Activated naive CD4-positive, alpha-beta T cell (primary cell): ENCODE measurements at places on chromosomes 7 and 10.

- DNase-seq: no peak
Observed at GRCh38 chr7:1062296-1063294, 18.2 kb downstream of the GPR146 start.

- no peak for DNase-seq
Observed at GRCh38 chr10:84715911-84716310, 387.5 kb downstream of the CCSER2 start.

DNA sequence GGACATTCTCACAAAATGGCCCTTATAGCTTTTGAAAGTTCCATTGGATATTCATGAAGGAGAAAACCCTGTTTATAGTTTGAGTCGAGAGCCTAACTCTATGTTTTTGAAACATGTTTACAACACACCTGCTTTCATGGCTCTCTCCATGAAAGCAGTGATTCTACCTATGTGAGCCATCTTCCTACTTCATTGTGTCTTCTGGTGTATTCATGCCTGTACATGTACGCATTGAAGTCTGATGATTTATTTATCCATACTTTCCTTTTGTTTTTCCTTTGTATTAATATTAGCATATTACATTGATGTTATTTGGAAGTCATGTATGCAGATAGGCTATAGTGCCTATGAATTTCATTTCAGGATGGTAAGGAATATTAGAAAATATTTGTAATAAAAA, 58.0 kb downstream of the LAMB4 start:
- DNase-seq: no peak

GRCh38 chr7:14438366-14438765, 448.9 kb upstream of the ETV1 start:
- DNase-seq: no peak

GRCh38 chr7:111743244-111743847, 181.1 kb upstream of the IMMP2L start:
- no peak for DNase-seq

DNA sequence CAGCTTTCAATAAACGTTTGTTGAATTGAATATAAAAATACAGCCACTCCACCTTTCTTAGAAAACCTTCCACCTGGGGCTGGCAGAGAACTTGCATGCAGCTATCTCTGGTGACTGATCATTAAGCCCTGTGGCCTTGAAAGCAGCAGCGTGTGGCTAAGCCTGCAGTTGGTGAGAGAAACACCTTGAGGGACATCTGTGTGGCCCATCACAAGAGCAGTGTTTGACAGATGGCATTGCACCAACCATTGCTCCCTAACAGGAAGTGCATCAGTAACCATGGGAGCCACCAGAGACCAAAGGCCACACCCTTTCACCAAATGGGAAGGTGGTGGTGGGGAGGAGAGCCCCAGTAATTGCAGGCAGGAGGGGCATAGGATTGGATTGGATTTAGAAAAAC, 22.4 kb downstream of the RHOBTB1 start:
- no peak for DNase-seq

GRCh38 chr7:158343936-158344455, 243.6 kb downstream of the PTPRN2 start:
- DNase-seq: no peak

DNA sequence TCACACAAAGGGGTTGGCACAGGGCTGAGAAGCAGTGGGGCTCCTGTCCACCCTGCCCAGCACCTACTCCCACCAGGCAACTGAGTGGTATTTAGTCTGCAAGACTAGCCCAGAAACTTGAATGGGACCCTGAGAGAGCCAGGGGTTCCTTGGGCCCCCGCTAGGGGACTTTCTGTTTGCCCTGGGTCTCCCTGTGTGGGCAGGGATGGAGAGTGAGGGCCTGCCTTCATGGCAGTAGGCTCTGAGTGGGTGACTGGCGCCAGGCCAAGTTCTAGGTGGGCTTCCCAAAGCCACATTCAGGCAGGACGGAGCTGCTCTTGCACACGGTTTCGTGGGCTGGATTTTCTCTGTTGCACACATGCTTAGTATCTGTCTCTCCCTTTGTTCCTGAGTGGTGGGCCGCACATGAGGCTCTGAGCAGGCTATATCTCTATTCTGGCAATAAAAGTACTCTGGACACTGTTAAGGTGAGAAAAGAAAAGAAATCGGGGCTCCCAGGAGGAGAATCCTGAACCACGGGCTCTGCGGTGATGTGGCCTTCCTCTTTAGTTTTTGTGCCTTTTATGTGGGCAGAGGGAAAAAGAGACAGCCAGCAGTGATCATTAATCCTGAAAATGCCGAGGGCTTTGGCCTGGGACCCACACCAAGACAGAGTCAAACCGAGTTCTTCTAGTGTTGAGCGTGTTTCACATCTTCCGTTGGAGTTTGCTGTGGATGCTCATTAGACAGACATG, 26.9 kb downstream of the IL2RA start:
- no peak for DNase-seq
